Endothelial cell of umbilical vein (primary cell): ENCODE measurements at places on chromosomes 3 and 15. TPM values are rescaled to one million over a fixed set of nuclear protein-coding genes. Genes with fewer than 3 reads are reported as not detected.

ENTPD3 gene
- total RNA-seq: not detected in 2 replicates

VWA5B2 gene
- total RNA-seq: not detected in 2 replicates

VPS8 gene
- total RNA-seq: 45.4 and 51.6 TPM in 2 replicates

UROC1 gene
- total RNA-seq: not detected in 2 replicates

ADAMTS7 gene
- total RNA-seq: 56.4 and 64.7 TPM in 2 replicates

- no peak for DNase-seq
These were observed 28.6 kb downstream of the GALNT15 start for GRCh38 chr3:16203031-16203430.

GRCh38 chr3:61134532-61134931 lies 116.7 kb downstream of the FHIT start:
- no peak for DNase-seq

- DNase-seq: no peak
These were observed 30.5 kb upstream of the TRPC1 start for GRCh38 chr3:142693136-142693853.

DNA sequence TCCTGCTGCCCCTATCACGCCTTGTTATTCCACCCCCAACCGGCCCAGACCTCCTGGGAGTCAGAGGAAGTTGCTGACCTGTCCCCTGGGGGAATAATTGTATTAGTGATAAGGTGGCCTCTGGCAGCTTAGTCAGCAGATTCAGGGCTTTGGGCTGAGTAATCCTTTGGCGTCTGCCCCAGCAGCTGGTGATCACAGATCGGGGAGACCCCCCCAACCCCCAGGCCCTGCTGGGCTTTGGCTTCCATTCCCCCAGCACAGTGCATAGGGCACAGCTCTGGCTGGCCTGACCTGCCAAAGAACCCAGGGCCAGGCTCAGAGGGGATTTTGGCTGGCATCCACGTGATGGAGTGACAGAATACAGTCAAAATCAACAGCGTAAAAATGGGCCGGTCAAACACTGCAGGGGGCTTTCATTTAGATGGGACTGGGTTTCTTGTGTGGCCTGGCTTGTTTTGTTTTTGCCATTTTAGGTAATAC lies 3.9 kb upstream of the NR2E3 start:
- peak; percentile 42 for DNase-seq
